ENCODE measurements at places on chromosomes 16 and 17. TPM values are rescaled to one million over a fixed set of nuclear protein-coding genes. Genes with fewer than 3 reads are reported as not detected.

DNA sequence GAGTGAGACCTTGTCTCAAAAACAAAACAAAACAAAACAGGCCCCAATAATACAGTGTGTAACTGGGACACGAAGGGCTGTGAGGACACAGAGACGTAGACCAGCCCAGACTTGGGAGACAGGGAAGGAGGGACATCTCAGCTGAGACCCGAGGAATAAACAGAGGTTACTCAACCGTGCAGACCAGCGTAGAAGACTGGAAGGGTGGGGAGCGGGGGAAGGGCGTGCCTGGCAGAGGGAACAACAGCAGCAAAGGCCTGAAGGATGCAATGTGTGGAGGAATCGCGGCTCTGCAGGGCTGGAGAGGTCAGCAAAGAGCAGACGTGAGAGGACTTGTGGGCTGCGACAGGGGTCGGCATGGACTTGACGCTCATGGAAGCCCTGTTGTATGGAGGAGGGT, 11.6 kb upstream of the CES4A start:
- no peak for DNase-seq

DNA sequence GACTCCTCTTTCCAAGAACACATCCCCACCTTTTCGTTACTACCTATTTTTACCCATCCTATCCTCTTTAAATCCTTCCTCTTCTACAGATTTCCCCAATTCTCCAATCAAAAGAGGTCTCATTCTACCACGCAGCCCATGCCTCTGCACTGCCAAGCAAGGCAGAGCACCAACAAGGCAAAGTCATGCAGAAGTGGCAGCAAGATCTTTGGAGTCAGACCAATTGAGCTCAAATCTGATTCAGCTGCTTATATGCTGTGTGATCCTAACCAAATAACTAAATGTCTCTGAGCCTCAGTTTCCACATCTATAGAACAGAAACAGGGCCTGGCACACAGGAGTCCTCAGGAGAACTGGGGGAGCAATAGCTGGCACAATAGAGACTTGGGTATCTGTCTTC, 41.0 kb downstream of the TOM1L2 start:
- no peak for DNase-seq

The KRT40 gene
- total RNA-seq, result not detected

- no peak for DNase-seq
Observed at GRCh38 chr17:68785565-68786486, 169.4 kb downstream of the ABCA8 start.

- DNase-seq, result peak; percentile 64
Observed at GRCh38 chr16:73771196-73772064, 525.2 kb upstream of the PSMD7 start.

The CA7 gene
- total RNA-seq, result not detected

DNA sequence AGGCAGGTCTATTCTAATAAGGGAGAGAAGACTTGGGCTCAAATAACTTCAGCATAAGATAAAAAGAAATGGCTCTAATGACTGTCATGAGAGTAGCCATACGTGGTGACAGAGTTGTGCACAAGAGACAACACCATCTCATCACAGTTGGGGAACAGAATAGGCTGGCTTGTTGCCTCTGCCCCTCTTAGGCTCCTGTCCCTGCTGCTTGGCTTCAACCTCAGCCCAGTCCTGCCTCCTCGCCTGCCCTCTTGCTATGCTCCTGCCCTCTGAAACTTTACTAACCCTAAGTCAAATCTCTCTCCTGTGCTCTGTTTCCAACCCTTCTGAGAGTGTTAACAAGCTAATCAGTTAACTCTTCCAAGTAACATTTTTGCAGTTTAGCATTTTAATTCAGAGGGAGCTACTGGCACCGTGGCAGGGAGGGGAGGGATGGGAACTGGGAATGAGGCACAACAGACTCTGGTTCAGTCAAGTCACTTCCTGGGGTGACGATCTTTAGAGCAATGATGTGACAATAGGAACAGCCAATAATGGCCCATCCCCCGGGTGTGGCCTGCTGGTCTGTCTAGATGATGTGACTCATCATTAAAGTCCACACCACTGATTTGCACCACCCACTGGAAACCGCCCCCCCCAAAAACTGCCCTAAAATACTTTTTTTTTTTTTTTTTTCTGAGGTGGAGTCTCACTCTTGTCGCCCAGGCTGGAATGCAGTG, 35.5 kb downstream of the DNAH17 start:
- DNase-seq, result peak; percentile 60

- DNase-seq, result no peak
Observed at GRCh38 chr17:29753845-29754439, 131.2 kb upstream of the CORO6 start.

- peak; percentile 30 for DNase-seq
Observed at GRCh38 chr16:4015275-4016004, 100.8 kb downstream of the ADCY9 start.
